Esophagus muscularis mucosa (tissue), 4 donors: ENCODE measurements at places on chromosomes 2 and 18. TPM values are rescaled to one million over a fixed set of nuclear protein-coding genes. Genes with fewer than 3 reads are reported as not detected.

DNA sequence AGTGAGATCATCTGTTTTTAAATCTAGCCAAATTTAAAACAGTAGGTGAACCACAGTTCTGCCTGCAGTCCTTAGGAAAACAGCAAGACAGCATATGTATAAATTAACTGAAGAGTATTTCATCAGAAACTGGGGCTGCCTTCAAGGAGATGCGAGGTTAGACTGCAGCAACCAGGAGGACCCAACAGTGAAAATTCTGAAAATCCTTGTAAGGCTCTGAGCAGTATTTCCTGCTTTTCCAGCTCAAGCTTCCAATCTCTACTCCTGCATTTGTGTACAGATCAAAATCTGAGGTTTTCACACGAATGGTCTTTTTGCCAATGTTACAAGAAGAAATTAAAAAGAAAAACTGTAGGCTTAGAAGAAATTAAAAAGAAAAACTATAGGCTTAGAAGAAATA is 43.7 kb downstream of the CERKL start:
- no peak for DNase-seq

GRCh38 chr2:170298115-170298514 is 120.2 kb downstream of the MYO3B start:
- DNase-seq: no peak

IGFBP5 gene
- 1,471 TPM for total RNA-seq

IGFBP2 gene
- total RNA-seq: 188 TPM

CD8B2 gene
- total RNA-seq: 0.13 TPM

GRCh38 chr2:177616731-177617130 is 224.2 kb downstream of the AGPS start:
- DNase-seq: no peak

GRCh38 chr2:19837235-19837766 is 64.5 kb downstream of the TTC32 start:
- peak; percentile 21 for DNase-seq

DNA sequence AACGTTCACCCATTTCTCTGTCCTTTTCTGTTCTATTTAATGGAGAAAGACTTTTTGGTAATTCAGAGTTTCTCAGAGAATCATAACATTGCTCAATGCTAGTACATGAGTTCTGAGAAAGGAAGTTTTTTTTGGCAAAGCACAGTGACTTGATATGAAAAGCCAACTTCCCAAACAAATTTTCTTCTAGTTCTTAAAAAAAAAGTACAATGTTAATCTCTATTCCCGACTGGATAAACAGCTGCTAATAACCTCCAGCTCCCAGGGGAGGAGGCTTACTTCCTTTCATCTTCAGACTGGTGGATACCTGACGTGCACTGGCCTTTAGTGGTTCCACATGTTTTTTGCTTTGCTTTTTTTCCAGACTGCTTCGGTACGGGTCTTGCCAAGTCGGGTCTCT is 284.6 kb upstream of the CCDC68 start:
- DNase-seq: no peak

- no peak for DNase-seq
Observed at GRCh38 chr2:32810909-32811495, 135.8 kb upstream of the LTBP1 start.

PAIP2B gene
- total RNA-seq: 11.2 TPM

DNA sequence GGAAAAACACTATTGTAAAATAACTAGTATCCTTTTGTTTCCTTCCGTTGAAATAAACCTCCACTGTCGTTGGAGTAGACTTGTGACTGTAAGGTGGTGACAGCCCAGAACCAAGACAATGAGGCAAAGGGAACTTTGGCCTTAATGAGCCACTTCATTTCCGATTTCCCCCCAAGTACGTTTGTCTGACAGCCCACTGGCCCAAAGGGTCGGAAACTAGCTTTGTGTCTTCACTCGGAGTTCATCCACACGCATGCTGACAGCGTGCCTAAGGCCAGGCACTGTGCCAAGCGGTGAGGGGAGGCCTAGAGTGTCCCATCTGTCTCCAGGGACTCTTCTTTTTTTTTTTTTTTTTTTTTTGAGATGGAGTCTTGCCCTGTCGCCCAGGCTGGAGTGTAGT is 21.0 kb downstream of the HJURP start:
- DNase-seq: no peak

PRSS56 gene
- total RNA-seq: not detected

- no peak for DNase-seq
Observed at GRCh38 chr18:75818383-75818782, 390.9 kb upstream of the SMIM21 start.

GRCh38 chr2:106261871-106262321 is 67.8 kb upstream of the UXS1 start:
- peak; percentile 80 for DNase-seq

GRCh38 chr2:240926516-240927389 is 20.6 kb downstream of the CROCC2 start:
- DNase-seq: no peak

XDH gene
- total RNA-seq: not detected

DNA sequence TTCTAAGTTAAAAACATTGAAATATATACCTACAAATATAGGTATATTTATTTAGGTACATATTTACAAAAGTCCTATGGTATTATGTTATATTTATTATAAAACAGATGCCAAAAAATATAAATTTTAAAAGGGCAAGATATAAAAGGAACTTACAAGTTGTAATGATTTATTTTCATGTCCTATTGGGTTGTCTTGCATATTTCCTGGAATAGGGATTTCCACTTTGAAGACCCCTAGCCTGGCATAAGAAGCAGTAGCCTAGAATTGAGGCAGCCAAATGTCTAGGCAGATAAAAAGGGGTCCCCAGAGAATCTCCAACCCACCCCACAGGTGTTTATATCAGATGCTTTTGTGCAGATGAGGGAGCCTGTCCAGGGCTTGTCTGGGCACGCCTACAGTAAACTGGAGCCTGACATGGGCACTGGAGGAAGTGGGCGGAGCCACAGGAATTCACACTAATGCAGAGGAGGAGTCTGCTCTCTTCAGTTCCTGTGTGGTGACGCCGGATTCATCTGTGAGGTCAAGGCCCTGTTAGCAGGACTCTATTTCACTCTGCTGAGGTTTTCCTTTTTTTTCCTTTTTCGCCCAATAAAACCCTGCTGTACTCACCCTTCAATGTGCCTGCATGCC is 1088.9 kb upstream of the PIK3C3 start:
- DNase-seq: no peak

POTEC gene
- total RNA-seq: not detected

- DNase-seq: no peak
Observed at GRCh38 chr18:50065527-50065926, 129.4 kb downstream of the MYO5B start.

TCF7L1 gene
- total RNA-seq: 8.7 TPM

DNA sequence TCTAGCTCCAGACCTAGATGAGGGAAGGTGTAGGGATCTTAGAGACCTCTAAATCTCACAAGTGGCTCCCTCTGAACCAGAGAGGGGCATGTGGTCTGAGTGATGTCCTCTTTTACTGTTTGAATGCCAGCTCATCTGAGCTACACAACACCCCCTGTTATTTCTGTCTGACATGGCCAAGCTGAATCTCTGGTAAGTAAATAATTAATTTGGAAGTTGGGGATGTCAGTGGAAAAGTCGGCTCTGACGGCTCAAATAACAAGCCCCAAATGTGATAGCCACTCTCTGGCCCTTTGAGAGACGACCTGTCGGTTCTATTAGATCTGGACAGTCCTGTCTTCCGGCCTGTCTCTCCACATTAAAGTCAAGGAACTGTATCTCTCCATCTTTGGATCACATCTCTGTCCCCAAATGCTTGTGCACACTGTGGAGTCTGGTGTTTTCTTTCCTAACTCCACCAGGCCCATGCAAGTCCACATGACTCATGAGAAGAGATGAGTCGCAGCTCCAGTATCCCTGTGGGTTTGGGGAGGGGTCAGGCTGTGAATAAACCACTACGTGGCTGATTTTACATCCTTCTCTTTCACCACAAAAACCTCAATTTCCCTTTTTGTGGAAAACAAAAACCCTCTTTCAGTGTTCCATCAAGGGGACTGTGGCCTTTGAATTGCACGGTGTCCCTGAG is 52.5 kb downstream of the SETBP1 start:
- no peak for DNase-seq

DNA sequence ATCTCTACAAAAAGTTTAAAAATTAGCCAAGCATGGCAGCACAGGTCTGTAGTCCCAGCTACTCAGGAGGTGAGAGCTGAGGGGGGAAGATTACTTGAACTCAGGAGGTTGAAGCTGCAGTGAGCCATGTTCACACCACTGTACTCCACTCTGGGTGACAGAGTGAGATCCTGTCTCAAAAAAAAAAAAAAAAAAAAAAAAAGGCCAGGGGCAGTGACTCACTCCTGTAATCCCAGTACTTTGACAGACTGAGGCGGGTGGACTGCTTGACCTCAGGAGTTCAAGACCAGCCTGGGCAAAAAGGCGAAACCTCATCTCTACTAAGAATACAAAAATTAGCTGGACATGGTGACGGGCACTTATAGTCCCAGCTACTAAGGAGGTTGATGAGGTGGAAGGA is 37.0 kb downstream of the PUM2 start:
- DNase-seq: no peak

KANSL3 gene
- total RNA-seq: 58.6 TPM
